SW480 (cell line): ENCODE measurements at places on chromosomes 3 and 15.

DNA sequence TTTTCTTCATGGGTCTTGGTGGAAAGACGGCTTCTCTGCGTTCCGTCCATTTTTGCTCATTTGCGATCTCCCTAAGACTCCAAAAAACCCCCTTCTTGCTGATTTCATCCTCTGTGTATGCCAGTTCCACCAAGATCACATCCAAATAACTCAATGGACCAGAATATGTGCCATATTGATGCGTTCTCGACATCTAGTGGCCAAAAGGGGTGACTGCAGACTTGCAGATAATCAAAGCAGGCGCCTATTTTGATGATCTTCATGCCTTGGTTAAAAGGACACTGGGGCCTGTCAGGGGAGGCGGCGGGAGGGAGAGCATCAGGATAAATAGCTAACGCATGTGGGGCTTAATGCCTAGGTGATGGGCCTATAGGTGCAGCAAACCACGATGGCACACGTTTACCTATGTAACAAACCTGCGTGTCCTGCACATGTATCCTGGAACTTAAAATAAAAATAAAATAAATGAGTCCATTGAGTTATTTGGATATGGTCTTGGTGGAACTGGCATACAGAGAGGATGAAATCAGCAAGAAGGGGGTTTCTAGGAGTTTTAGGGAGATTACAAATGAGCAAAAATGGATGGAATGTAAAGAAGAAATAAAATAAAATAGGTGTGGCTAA, 104.2 kb upstream of the RAD18 start:
- peak; percentile 53 for DNase-seq

GRCh38 chr3:27985369-27986035, 255.9 kb upstream of the CMC1 start:
- DNase-seq: no peak

- DNase-seq: no peak
Observed at GRCh38 chr3:140760324-140761075, 82.6 kb downstream of the TRIM42 start.

DNA sequence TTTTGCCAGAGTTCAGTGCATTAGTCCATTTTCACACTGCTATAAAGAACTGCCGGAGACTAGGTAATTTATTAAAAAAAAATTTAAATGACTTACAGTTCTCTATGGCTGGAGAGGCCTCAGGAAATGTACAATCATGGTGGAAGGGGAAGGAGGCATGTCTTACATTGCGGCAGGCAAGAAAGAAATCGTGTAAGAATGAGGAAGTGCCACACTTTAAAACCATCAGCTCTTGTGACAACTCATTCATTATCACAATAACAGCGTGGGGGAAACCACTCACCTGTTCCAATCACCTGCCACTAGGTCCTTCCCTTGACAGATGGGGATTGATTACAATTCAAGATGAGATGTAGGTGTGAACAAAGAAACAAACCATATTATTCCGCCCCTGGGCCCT, 1361.4 kb downstream of the NSUN3 start:
- no peak for DNase-seq
